NCI-H146 (cell line): ENCODE measurements at places on chromosomes 2 and 18.

DNA sequence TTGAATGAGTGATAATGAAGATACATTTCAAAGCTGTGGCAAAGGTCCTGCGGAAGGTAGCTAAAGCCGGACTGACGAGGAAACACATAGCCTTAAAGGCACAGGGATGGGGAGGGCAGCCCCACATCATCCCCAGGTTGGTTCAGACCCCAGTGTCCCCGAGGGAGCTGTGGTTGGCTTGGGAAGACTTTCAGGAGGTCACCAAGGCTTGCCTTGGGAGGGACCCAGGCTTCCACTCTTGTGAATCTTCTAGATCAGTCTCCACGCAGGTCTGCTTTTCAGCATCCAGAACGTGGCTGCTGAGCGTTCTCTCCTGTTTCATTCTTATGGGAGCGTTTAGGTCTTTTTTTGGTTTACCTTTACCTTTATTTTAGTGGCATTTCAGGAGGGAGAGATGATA lies 16.8 kb downstream of the KIF1A start:
- DNase-seq = no peak

DNA sequence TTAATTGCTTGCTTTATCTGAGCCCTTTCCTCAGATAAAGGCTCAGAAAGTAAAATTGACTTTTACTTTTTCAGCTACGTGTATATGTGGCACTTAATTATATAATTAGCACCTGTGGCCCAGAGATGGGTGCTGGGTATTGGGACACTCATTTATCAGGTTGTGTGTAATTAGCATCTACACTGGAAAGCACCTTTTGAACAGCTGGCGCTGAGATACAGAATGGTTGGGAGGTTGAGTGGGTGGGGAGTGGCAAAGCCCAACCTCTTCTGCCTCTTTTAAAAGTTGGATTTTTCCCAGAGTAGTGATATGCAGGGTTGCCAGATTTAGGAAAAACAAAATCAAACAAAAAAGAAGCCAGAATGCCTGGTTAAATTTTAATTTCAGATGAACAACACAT lies 23.9 kb downstream of the SPTBN1 start:
- DNase-seq = peak; percentile 87

DNA sequence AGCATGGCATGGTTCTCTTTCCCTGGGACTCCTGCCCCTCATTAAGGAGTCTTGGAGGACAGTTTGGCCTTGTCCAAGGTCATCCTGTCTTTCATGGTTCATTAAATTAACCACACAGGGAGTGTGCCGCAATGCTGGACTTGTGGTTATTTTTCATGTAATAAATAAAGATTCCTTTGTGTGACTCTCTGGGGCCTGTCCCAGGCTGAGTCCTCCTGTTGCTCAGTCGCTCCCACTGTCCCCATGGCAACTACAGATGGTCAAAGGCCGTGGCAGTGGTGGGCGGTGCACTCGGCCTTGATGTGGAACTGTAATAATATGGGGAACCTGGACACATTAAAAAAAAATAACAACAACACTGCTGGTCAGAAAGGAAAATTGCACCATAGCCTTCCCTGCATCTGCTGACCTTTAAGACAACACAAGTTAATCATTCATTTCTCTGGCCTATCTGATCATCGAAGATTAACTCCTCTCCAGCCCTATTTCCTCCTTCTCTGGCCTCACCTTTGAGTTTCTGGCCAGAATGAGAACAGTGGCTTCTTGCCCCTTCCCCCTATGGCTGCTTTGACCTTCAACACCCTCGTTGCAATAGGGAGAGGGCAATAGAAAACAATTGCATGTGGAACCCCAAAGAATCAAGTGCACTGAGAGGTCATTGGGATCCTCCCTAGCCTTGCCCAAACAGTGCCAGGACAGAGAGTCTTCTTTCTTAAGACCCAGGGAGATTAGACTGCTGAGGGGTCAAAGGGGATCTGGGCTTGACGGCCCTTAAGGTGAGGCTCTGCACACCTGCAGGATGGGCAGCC lies 44.7 kb downstream of the PSD4 start:
- no peak for DNase-seq

DNA sequence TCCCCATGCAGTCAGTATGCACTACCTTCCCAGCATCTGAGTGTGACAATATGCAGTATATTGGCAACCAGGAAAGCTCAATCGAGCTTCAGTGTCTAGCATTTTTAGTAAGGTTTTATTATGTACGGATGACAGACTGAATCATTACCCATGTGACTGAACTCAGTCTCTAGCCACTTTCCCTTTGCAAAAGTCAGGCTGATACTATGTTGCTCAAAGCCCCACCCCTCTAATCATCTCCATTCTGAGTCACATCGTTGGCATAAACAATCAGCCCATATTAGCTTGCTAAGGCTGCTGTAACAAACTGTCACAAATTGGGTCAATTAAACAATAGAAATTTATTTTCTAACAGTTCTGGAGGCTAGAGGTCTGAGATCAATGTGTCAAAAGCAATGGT lies 25.8 kb upstream of the SRD5A2 start:
- no peak for DNase-seq

DNA sequence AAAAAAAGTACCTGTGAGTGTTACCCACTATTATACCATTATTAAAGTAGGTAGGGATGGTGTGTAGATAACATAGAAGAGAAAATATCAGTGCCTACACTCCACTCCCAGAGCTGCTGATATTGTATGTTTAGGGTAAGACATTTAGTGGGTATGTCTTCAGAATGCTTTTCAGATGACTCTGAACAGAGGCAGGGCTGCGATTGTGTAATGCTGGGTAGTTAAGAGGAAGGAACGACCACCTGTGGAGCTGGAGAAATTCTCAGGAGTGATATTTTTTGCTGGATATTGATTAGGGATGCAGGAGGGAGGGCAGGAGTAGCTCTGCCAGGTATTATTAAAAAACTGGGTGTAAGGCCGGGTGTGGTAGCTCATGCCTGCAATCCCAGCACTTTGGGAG lies 2.8 kb downstream of the CNOT11 start:
- no peak for DNase-seq

DNA sequence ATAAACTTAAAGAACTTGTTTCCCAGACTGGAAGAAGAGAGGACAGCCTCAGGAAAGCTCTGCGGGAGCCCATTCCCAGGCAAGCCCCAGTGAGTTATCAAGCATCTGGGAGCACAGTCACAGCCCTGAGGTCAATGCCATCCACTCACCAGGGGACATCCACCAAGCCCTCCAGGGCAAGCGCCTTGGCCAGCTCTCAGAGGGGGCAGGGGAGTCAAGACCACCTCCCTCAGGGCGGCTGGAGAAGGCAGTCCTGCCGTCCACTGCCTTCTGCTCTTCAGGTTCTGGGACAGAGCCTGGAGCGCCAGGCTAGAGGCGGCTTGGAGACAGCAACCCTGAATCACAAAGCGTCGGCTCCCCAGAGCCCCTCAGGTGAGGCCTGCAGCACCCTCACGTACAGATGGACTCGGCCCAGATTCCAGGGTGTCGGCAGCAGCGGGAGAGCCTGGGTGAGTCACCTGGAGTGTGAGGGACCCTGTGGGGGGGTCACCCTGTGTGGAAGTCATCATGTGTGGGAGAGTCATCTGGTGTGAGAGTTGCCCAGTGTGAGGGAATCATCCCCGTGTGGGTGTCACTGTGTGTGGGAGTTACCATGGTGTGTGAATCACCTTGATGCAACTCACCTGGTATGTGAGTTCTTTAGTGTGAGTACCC lies 100.9 kb upstream of the TEX51 start:
- DNase-seq = no peak

- DNase-seq = no peak
Observed at GRCh38 chr18:10486362-10486761, 31.9 kb downstream of the APCDD1 start.

DNA sequence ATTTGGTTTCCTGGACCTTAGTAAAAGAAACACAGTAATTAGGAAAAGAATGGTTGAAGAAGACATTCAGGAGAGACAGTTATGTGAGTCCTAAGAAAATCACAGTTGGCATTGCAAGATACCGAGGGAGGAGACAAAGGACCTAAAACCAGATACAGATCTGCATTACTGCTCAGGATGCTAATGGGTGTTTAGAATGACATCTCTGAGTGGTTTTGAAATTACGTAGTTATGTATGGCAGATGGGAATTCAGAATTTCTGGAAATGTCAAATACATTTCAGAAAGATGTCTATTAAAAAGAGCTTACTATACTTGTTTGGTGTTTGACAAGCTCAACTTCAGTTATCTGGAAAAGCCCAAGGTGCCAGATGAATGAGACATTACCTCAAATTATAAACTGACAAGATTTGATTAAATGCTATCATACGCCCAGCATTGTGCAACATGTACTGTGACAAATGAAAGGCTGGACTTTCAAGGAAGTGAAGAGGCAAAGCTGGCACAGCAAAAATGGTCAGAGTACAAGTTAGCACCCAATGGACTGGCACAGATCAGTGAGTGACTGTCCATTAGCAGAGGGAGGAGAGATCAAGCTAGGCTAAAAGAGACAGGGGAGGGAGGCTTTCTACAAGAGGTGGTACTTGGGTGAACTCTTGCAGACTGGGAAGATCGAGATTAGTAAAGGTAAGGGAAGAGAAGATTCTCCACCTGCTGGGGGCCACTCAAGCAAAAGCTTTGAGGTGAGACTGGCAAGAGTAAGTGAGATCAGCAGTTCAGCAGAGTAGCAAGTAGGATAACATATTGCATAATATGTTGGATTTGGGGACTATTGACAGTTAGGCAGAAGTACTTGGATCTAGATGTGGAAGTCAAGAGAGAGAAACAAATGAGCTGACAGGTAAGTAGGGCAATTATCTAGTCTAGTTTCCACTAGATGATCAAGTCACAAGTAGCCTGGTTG lies 168.9 kb downstream of the CYRIA start:
- DNase-seq = no peak

DNA sequence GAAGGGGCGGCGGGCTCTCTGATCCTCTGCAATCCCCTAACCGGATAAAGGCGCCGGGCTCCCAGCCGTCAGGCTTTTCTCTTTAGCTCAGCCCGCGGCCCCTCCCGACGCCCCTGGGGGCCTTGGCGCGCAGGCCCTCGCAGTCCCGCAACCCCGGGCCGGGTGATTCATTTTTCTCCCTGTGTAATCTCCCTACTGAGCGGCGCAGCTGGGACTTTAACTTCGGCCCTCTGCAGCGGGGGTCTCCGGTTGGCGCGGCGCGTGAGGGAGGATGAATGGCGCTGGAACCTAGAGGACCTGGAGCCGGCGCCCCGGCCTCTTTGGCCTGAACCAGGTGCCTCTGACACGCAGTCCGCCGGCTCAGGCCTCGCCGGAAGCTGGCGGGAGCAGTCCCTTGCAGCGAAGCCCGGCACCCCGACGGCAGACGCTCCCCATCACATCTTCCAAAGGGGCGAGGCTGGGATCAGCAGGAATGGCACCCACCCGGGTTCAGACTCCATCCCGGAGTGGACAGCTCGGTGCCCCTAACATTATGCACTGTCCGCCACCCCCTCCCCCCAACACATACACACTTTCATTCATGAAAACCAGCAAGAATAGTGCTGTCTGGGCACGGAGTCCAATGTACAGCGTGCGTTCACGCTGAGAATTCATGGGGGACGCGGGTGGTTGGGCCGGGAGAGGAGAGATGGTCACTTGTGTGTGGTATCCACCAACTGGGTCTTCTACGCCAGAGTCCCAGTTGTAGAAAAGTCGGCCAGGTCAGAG lies 1.2 kb downstream of the CNGA3 start:
- peak; percentile 18 for DNase-seq

- no peak for DNase-seq
Observed at GRCh38 chr2:25374827-25375226, 33.1 kb upstream of the DNMT3A start.

DNA sequence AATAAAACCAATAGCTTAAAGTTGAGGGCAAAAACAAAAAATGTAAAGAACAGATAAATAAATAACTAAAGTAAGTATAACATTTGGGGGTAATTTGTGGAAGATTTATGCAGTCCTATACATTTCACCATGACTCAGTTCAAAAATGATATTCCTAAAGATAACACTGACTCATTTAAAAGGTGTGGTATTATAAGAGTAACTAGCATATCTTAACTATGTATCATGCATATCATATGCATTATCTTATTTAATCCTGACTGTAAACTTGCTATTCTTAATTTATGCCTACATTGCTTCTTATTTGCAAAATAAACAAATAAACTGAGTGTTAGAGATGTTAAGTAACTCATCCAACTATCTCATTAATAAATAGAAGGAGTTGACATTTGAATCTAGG lies 726.5 kb upstream of the PKDCC start:
- DNase-seq = no peak

GRCh38 chr2:224870341-224870740 lies 154.2 kb upstream of the CCDC195 start:
- no peak for DNase-seq

DNA sequence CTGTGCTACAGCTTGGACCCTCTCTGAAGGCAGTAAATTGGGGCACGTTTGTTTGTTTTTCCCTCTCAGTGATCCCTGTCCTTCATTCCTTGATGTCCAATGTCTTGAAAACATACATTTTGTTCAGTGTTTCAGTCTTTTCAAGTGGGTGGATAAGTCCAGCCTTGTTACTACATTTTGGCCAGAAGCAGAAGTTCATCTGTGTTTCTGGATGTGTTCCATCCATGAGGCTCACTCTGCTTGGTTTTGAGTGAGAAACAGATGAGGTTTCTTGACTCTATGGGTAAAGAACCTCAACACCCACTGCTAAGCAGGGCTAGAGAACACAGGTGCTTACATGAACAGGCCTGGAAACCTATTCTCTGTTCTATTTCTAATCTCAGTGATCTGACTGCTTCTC lies 74.5 kb upstream of the RFX8 start:
- DNase-seq = no peak

- DNase-seq = no peak
Observed at GRCh38 chr2:241248897-241249296, 60.4 kb downstream of the ANO7 start.

DNA sequence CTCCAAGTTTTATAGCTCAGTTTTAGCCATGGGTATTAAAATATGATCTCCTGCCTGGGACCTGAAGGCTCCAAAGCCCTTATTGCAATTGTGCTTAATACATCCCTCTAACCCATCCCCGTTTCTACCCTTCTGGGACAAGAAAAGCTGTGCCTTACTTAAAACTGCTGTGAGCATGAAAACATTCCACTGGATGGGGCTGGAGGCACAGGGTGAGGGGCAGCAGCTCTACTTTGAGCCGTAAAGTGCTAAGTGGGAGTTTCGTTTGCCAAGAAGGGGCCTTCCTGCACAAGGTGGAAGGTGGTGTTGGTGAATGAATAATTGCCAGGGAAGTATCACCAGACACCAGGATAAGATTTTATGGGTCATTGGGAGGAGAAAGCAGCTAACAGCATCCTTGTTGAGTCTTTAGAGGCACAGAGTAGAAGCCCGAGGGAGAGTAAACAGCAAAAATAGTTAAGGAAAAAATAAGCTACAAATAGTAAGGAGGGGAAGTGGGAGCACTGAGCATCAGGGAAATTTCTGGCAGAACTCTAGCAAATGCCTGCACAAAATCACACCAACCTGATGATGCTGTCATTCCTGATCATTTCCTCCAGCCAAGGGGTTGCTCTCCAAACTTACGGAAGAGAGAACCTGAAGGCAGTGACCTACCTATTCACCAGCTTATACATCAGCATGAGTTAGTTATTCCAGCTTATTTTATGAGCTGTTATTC lies 218.4 kb downstream of the MREG start:
- DNase-seq = no peak
